Peyer's patch (tissue), 4 donors: ENCODE measurements at places on chromosomes 5 and 9. TPM values are rescaled to one million over a fixed set of nuclear protein-coding genes. Genes with fewer than 3 reads are reported as not detected.

The SYK gene
- total RNA-seq = 64.5 TPM

The HSD17B4 gene
- total RNA-seq = 205 TPM

The ADAMTSL2 gene
- total RNA-seq = 14.0 TPM

The PCDHGA4 gene
- total RNA-seq = 0.57 TPM

The SLC6A19 gene
- total RNA-seq = 9.9 TPM

The TMEM215 gene
- not detected for total RNA-seq

The PCDHGA1 gene
- total RNA-seq = 1.7 TPM

The F12 gene
- total RNA-seq = 22.2 TPM

The RHOBTB3 gene
- 95.7 TPM for total RNA-seq

The LCN2 gene
- total RNA-seq = 191 TPM

The SLC45A2 gene
- not detected for total RNA-seq

The PCDHB6 gene
- total RNA-seq = not detected

The KYAT1 gene
- 7.5 TPM for total RNA-seq

The AK8 gene
- not detected for total RNA-seq

The TMEM252 gene
- 47.3 TPM for total RNA-seq

The RANBP3L gene
- total RNA-seq = not detected

The SNCAIP gene
- total RNA-seq = 0.70 TPM

The FOXD4L6 gene
- not detected for total RNA-seq

The PCDHGA8 gene
- total RNA-seq = 1.3 TPM

The RMI1 gene
- 8.2 TPM for total RNA-seq

The PCDHB13 gene
- total RNA-seq = 0.28 TPM

The AOPEP gene
- 124 TPM for total RNA-seq

The QRFP gene
- total RNA-seq = not detected

The AMACR gene
- 20.5 TPM for total RNA-seq

The ANKRD33B gene
- 0.70 TPM for total RNA-seq

The KCNV2 gene
- total RNA-seq = not detected

The ERBIN gene
- total RNA-seq = 116 TPM

The MYMK gene
- total RNA-seq = not detected

The TBC1D9B gene
- 89.7 TPM for total RNA-seq

The ZCCHC7 gene
- 12.4 TPM for total RNA-seq

The OLFML2A gene
- total RNA-seq = 8.3 TPM

The SH3PXD2B gene
- 12.9 TPM for total RNA-seq

The PRRT1B gene
- 0.94 TPM for total RNA-seq

The HTR1A gene
- not detected for total RNA-seq

The APBA1 gene
- total RNA-seq = 0.88 TPM

The PTGS1 gene
- 6.4 TPM for total RNA-seq

The SLC1A3 gene
- 7.4 TPM for total RNA-seq

The S1PR3 gene
- 1.9 TPM for total RNA-seq

The FRRS1L gene
- 3.8 TPM for total RNA-seq

The PDGFRB gene
- total RNA-seq = 87.5 TPM

The WNK2 gene
- 155 TPM for total RNA-seq

The ZNG1E gene
- total RNA-seq = 44.6 TPM

The ANGPTL2 gene
- 11.1 TPM for total RNA-seq

The OR1Q1 gene
- not detected for total RNA-seq

The NME5 gene
- total RNA-seq = not detected

The MAST4 gene
- 23.1 TPM for total RNA-seq

The CCL19 gene
- not detected for total RNA-seq

The RNF44 gene
- 114 TPM for total RNA-seq

The PRR16 gene
- total RNA-seq = 2.9 TPM

The F2R gene
- 10.1 TPM for total RNA-seq

The ANKRA2 gene
- total RNA-seq = 25.7 TPM

The GABRP gene
- not detected for total RNA-seq

The SPATA31E1 gene
- not detected for total RNA-seq
